CD4-positive, CD25-positive, alpha-beta regulatory T cell (primary cell): ENCODE measurements at places on chromosomes 11 and 22.
A peak's percentile ranks its signal among the peaks of the same experiment; 100 is the strongest.

DNA sequence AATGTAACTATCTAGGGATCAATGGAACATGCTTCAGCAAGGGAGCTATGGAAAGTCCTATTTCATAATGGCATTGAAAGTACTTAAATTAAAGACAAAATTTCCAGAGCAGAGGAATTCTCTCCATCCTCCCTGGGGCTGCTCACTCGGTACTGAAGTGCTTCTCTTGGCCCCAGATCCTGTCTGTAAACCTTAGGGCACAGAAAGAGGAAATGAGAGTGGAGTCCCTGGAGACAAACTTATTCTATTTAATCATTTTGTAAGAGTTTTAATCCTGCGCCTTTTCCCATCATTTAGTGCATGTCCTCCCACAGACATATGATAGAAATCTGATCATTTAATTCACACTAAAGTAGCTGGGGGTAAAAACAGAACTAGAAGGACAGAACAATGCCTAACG lies 20.9 kb upstream of the PAMR1 start:
- no peaks in the 10 kb centered on the region for H3K36me3 ChIP-seq
- DNase-seq = no peak
- no peak overlapping the region for H3K27ac ChIP-seq

GRCh38 chr11:46865340-46865739 lies 19.3 kb upstream of the CKAP5 start:
- H3K4me3 ChIP-seq = no peak overlapping the region
- no peak overlapping the region for H3K27ac ChIP-seq
- DNase-seq = no peak
- peaks cover 9% of the 10 kb centered on the region for H3K27me3 ChIP-seq
- H3K4me1 ChIP-seq = no peaks in the 10 kb centered on the region

DNA sequence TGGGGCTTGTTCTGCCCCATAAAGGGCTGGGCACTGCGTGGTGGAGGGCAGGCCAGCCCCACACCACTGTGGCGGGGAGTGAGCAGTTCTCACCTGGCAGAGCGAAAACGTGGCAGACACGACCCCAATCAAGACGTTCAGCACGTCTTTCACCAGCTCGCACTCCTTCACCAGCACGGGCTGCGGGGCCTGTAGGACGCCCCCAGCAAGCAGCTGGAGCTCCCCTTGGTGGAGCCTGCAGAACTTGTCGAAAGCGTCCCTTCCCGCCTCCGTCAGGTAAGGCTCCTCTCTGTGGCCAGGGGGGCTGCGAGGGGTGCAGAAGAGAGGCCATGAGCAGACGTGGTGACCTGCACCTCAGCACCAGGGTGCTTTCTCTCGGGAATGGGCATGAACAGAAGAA lies 11.6 kb downstream of the TUBGCP6 start:
- H3K27me3 ChIP-seq = no peaks in the 10 kb centered on the region
- H3K4me3 ChIP-seq = no peak overlapping the region

- H3K27me3 ChIP-seq = peaks cover 7% of the 10 kb centered on the region
- DNase-seq = no peak
- H3K36me3 ChIP-seq = no peaks in the 10 kb centered on the region
- no peak overlapping the region for H3K4me3 ChIP-seq
Observed at GRCh38 chr11:13134066-13134465, 125.0 kb downstream of the RASSF10 start.

GRCh38 chr11:69321877-69322361 lies 28.0 kb downstream of the MYEOV start:
- no peak overlapping the region for H3K27ac ChIP-seq
- H3K36me3 ChIP-seq = no peaks in the 10 kb centered on the region
- H3K27me3 ChIP-seq = no peaks in the 10 kb centered on the region
- no peak for DNase-seq
- no peak overlapping the region for H3K4me3 ChIP-seq

GRCh38 chr11:30143098-30143705 lies 87.6 kb upstream of the FSHB start:
- no peak for DNase-seq
- no peak overlapping the region for H3K4me3 ChIP-seq
- no peaks in the 10 kb centered on the region for H3K4me1 ChIP-seq
- no peaks in the 10 kb centered on the region for H3K36me3 ChIP-seq

- H3K27me3 ChIP-seq = peaks cover 17% of the 10 kb centered on the region
- peaks cover 28% of the 10 kb centered on the region for H3K4me1 ChIP-seq
- H3K4me3 ChIP-seq = no peak overlapping the region
- DNase-seq = no peak
- no peaks in the 10 kb centered on the region for H3K36me3 ChIP-seq
Observed at GRCh38 chr22:40043081-40043480, 48.3 kb downstream of the FAM83F start.

DNA sequence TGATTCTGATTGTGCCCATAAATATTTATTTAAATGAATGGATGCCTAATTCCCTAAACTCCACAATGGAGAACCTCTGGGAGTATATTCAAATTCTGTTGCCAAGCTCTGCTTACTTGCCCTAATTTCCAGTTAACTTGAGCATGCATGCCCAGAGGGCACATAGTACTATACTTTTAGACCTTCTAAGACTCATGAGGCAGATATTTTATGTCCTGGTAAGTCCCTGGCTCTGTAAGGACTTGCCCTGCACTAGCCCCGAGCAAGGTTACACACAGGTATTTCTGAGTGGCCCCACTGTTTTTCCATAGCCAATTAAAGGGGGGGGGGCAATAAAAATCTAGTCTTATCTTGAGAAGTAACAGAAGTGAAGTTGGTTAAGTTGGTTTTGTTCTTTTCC lies 21.1 kb upstream of the CAPRIN1 start:
- no peaks in the 10 kb centered on the region for H3K27me3 ChIP-seq
- no peaks in the 10 kb centered on the region for H3K36me3 ChIP-seq
- no peak overlapping the region for H3K4me3 ChIP-seq
- no peak for DNase-seq
- H3K27ac ChIP-seq = no peak overlapping the region

DNA sequence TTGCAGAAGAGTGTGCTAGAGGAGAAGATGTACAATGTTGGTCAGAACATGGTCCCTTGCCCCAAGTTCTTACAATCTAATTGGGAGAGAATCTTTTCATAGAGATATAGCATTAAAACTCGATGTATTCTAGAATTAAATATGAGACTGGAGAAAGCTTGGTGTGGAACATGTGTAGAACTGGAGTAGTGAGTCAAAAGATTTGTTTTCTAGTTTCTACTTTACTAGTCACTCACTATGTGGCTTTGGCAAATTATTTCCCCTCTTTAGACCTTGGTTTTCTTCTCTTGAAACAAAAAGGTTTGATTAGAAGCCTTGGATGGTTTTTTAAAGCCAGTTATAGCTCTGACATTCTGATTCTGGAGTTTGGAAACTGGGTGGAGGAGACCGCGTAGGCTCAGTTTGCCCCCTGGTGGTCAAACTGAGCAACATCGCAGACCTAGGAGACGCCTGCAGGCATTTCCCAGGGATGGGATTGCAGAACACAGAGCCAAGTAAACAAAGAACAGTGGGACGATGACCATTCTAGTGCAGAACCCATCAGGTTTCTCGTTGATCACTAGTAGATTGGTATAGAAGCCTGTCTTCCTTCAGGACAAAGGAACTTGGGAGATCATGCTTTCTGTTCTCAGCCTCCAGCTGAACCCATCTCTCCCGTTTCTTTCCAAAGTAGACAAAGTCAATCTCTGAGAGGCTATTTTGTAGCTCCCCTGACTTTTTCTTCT lies 8.5 kb upstream of the CHRDL2 start:
- no peaks in the 10 kb centered on the region for H3K4me1 ChIP-seq
- H3K4me3 ChIP-seq = no peak overlapping the region
- DNase-seq = peak; percentile 27
- no peak overlapping the region for H3K27ac ChIP-seq

DNA sequence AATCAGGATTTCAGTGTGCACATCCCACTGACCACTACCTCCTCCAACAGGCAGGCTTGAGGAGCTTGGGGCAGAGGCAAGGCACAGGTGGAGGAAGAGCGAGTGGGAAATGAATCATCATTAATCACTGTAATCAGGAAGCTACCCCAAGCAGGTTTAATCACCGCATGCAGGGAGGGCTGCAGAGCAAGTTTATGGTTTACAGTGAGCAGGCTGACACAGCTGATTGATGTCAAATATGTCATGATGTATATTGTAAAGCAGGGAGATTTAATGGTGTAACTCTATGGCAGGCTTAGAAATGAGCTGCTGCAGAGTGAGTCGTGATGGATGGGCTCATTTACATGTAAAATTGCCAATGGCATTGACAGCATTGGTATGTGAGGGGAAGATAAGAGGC lies 441.0 kb downstream of the NTM start:
- H3K27me3 ChIP-seq = no peaks in the 10 kb centered on the region
- no peaks in the 10 kb centered on the region for H3K4me1 ChIP-seq
- DNase-seq = no peak
- no peaks in the 10 kb centered on the region for H3K36me3 ChIP-seq

DNA sequence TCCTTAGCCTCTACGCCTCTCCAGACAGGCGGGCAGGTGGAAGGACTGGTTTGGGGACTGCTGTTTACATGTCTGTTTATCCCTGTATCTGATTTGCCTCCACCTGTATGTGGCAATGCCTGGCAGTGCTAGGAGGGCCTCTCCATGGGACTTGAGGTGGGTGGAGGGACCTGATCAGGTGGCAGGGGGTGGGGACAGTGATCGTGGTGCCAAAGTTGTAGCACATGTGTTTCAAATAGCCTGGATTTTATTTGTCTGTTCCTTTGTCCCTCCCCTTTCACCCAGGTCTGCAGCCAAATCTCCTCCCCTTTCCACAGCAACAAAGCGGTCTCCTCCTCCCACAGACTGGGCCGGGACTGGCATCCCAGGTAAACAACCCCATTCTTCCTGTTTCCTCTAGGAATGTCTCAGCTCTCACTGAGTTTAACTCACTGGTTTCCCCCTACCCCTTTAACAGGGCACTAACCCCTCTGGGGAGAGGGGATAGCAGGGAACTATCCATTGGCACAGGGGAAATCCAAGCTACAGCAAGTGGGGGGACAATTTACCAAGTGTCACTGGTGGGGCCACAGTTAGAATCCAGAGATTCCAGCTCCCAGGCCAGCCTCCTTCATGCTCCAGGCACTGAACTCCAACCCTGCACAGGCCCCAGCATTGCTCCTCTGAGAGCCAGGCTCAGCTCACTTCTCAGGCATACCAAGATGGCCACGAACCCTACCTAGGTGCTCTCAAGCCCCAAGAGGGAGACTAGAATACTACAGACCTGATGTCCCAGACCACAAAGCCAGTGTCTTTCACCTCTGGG lies 22.9 kb upstream of the TLCD5 start:
- no peak overlapping the region for H3K27ac ChIP-seq
- H3K4me1 ChIP-seq = no peaks in the 10 kb centered on the region
- no peaks in the 10 kb centered on the region for H3K36me3 ChIP-seq
- H3K4me3 ChIP-seq = no peak overlapping the region

- no peak overlapping the region for H3K4me3 ChIP-seq
- H3K27ac ChIP-seq = no peak overlapping the region
- DNase-seq = no peak
- no peaks in the 10 kb centered on the region for H3K4me1 ChIP-seq
- H3K36me3 ChIP-seq = no peaks in the 10 kb centered on the region
- H3K27me3 ChIP-seq = no peaks in the 10 kb centered on the region
Observed at GRCh38 chr11:9214765-9215164, 50.4 kb downstream of the DENND5A start.

DNA sequence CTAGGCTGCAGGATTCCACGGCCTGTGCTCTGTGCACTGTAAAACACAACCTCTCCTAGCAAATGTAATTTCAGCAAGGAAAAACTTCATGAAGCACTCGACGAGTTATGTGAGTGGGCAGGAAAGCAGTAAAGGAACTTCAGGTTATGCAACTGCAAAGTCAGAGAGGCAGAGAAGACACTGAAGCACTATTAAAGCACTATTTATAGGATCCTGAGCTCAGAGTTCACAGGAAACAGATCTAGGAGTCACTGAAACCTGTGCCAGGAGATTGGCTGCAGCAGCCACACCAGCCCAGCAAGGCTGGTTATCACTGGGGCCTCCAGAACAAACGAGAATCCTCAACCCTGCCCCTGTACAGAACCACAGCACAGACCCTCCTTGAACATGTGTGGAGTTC lies 2.5 kb downstream of the SMIM35 start:
- no peak for DNase-seq
- no peaks in the 10 kb centered on the region for H3K4me1 ChIP-seq
- H3K27me3 ChIP-seq = no peaks in the 10 kb centered on the region
- no peaks in the 10 kb centered on the region for H3K36me3 ChIP-seq
- no peak overlapping the region for H3K27ac ChIP-seq

DNA sequence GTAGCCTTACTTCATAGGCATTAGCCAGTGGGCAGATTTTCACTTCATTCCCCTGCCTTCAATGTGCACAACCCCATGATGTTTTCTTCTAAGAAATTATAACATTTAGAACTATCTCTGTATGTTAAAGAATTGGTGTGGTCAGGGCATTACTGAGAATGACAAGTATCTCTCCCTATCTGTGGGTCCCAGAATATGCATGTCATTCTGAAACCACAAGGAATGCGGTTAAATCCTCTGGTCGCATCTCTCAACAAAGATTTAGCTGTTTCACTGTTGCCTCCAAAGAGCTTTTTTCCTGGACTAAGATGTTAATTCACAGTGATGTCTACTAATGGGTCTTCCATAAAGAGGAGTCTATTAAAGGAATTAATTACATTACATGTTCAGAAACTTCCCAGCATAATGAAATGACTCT lies 62.7 kb downstream of the LIF start:
- DNase-seq = no peak
- peaks cover 49% of the 10 kb centered on the region for H3K4me1 ChIP-seq
- H3K27me3 ChIP-seq = no peaks in the 10 kb centered on the region
- peak overlapping the region; percentile 20 for H3K4me3 ChIP-seq
- no peak overlapping the region for H3K27ac ChIP-seq
- H3K36me3 ChIP-seq = no peaks in the 10 kb centered on the region

GRCh38 chr22:46297151-46297812 lies 612 bp downstream of the GTSE1 start:
- H3K4me3 ChIP-seq = peak overlapping the region; percentile 55
- H3K27ac ChIP-seq = peak overlapping the region; percentile 90
- DNase-seq = no peak
- H3K4me1 ChIP-seq = peaks cover 21% of the 10 kb centered on the region

- H3K27me3 ChIP-seq = no peaks in the 10 kb centered on the region
- H3K27ac ChIP-seq = no peak overlapping the region
- no peaks in the 10 kb centered on the region for H3K4me1 ChIP-seq
- no peak for DNase-seq
Observed at GRCh38 chr11:2593393-2593950, 106.3 kb downstream of the KCNQ1OT1 start.

- H3K27me3 ChIP-seq = no peaks in the 10 kb centered on the region
- no peaks in the 10 kb centered on the region for H3K4me1 ChIP-seq
- H3K4me3 ChIP-seq = no peak overlapping the region
Observed at GRCh38 chr22:30026756-30027155, 53.5 kb upstream of the HORMAD2 start.

- no peaks in the 10 kb centered on the region for H3K36me3 ChIP-seq
- DNase-seq = no peak
- H3K4me3 ChIP-seq = no peak overlapping the region
- H3K4me1 ChIP-seq = peaks cover 4% of the 10 kb centered on the region
Observed at GRCh38 chr11:35376613-35377012, 42.7 kb downstream of the SLC1A2 start.

DNA sequence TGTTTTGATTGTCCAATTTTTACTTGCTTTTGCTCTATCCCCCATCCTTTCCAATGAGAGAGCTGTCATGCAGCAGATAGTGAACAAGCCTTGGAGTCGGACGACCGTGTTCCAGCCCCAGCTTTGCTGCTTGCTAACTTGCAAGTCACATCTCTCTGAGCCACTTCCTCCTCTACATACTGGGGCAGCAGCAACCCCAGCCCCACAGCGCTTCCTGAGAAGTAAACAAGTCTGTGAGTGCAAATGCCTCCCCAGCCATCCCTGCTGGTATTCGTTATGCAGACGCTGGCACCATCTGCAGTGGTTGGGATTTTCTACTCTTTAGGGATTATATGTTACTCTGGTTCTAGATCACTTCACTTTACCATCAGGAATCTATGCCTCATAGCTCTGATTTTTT lies 35.0 kb downstream of the TPBGL start:
- peak overlapping the region; percentile 78 for H3K4me3 ChIP-seq
- peaks cover 10% of the 10 kb centered on the region for H3K36me3 ChIP-seq
- DNase-seq = peak; percentile 76
- peak overlapping the region; percentile 79 for H3K27ac ChIP-seq
- peaks cover 70% of the 10 kb centered on the region for H3K4me1 ChIP-seq
